Umbilical cord (tissue), 2 donors: ENCODE measurements at places on chromosomes 12 and 14. TPM values are rescaled to one million over a fixed set of nuclear protein-coding genes. Genes with fewer than 3 reads are reported as not detected.

HHIPL1 gene
- 12.0 TPM for total RNA-seq

TROAP gene
- total RNA-seq, result 6.3 TPM

FAM161B gene
- total RNA-seq, result 8.4 TPM

APOF gene
- total RNA-seq, result 2.2 TPM

DHRS2 gene
- total RNA-seq, result 5.8 TPM

CD163 gene
- 67.7 TPM for total RNA-seq

FAM90A1 gene
- total RNA-seq, result not detected

GAS2L3 gene
- total RNA-seq, result 16.4 TPM

TAS2R8 gene
- total RNA-seq, result 1.7 TPM

AQP6 gene
- 0.48 TPM for total RNA-seq

SLCO1B1 gene
- total RNA-seq, result not detected

LTB4R gene
- total RNA-seq, result 1.4 TPM
